ENCODE measurements at places on chromosomes 5 and 9.
A peak's percentile ranks its signal among the peaks of the same experiment; 100 is the strongest.

- DNase-seq: no peak
Measured at GRCh38 chr5:151660616-151661495, 25.9 kb downstream of the SPARC start.

DNA sequence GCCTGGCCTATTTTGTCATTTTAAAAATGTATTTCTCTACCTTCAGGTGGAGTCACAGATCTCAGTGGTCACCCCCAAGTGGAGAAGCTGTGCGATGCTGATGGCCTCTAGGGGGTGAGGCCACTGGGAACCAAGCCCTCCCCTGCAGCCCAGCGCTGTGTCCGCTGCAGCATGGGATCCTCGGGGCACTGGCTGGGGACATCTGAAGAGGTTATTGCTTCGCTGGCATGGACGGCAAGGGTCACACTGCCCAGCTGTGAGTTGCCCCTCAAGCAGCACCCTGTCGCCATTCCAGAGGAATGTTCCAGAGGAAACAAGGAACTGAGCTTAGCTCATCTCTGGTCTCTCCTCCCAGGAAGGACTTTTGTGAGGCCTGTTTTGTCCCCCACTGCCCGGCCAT lies 119.6 kb upstream of the S1PR3 start:
- no peak for DNase-seq

DNA sequence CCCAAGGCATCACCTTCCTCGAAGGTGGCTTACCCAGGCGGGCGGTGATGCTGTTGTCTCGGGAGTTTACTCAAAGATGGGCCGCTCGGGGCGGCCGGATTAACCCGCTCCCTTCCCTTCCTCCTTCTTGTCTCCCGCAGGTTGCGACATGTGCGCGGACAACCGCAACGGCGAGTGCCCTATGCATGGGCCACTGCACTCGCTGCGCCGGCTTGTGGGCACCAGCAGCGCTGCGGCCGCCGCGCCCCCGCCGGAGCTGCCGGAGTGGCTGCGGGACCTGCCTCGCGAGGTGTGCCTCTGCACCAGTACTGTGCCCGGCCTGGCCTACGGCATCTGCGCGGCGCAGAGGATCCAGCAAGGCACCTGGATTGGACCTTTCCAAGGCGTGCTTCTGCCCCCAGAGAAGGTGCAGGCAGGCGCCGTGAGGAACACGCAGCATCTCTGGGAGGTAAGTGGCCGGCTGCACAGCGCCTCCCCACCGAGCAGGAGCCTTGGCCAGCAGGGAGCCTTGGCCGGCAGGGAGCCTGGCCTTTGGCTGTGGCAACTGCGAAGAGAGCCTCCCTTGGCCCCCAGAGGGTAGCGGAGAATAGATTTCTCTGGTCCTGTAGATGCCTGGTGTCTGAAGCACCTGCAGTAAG lies 10.6 kb downstream of the PRDM6 start:
- DNase-seq: no peak

- DNase-seq: no peak
Measured at GRCh38 chr9:114494776-114495569, 10.3 kb downstream of the WHRN start.

DNA sequence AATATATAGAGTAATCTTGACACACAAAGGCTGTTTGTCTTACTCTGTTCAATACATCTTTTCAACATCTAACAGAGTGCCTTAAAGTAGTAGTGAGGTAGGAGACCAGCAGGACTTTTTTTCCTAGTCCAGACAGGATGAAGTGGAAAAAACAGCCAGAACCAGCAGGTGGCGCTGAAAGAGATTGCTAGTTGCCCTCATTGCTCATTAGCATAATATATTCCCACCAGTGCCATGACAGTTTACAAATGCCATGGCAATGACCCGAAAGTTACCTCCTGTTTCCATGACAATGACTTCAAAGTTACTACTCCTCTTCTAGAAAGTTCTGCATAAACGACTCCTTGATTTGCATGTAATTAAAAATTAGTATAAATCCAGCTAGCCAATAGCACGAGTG lies 387.4 kb downstream of the ACTL7B start:
- no peak for DNase-seq

GRCh38 chr9:28820741-28821140 lies 1247.5 kb upstream of the C9orf72 start:
- DNase-seq: no peak

DNA sequence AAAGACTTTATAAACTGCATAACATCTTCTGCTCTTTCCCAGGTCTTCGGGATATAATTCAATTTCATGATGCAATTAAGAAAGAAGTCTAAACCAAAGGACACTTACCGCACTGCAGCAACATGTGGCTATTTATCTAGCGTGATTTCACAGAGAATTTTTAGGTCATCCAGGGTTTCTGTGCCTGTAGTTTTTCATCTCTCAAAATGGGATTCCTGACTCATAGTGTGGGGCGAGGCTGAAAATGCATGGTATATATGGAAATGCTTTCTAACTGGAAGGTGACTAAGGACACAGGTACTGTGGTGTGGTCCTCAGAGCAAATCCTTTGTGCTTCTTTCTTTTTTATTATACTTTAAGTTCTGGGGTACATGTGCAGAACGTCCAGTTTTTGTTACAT lies 557.7 kb upstream of the KLF4 start:
- DNase-seq: no peak

GRCh38 chr5:138712324-138712723 lies 40.9 kb upstream of the CTNNA1 start:
- DNase-seq: no peak

GRCh38 chr9:133188006-133188842 lies 20.8 kb downstream of the OBP2B start:
- DNase-seq: no peak

GRCh38 chr5:88787856-88788255 lies 95.1 kb downstream of the MEF2C start:
- no peak for DNase-seq

GRCh38 chr9:16133556-16134227 lies 580.8 kb downstream of the CCDC171 start:
- DNase-seq: no peak

- no peak for DNase-seq
Measured at GRCh38 chr9:125260561-125260960, 1.1 kb upstream of the GAPVD1 start.

- DNase-seq: no peak
Measured at GRCh38 chr5:68500813-68501212, 285.3 kb downstream of the PIK3R1 start.

DNA sequence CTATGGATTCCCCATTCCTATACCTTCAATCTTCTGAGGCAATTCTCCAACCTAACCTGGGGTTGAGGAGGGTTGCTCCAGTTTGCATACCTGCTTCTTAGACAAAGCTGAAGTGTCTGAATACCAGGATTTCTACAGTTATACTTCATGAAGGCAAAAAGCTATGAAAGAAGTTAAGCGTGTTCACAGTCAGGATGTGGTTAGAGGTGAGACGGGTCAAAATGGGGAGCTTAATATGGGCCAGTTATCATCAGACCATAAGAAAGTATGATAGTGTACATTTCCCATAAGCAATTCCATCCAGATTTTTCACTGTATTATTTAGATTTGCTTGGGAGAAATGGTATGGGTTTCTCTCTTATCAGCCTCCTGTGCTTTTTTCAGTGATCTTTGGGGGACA lies 156.9 kb upstream of the FER start:
- no peak for DNase-seq

- no peak for DNase-seq
Measured at GRCh38 chr5:2877522-2877921, 126.0 kb upstream of the IRX2 start.

DNA sequence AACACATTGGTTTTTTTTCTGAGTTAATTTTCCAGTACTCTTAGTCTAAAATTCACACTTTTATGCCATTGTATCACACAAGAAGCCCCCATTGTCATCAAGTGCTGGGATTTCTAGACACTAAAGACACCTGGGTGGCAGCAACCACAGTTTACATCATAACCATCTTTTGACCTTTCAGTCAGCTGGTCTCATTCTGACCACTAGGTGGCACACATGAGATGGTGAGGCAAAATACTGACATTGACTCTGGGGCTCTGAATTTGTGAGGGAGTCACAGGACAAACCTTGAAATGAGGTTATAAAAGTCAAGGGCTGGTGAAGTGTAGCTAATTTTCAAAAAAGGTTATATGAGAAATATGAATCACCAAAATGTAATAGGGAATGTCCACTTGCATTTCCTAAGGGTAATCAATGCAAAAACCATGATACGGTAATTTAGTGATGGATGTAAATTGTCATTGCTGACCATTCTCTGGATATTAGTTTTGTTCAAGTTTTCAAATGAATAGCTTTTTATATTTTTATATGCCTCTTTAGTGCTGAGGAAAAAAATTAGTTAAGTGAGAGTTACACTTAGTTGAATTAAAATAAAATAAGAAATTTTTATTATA lies 229.4 kb downstream of the DMAC1 start:
- DNase-seq: no peak

DNA sequence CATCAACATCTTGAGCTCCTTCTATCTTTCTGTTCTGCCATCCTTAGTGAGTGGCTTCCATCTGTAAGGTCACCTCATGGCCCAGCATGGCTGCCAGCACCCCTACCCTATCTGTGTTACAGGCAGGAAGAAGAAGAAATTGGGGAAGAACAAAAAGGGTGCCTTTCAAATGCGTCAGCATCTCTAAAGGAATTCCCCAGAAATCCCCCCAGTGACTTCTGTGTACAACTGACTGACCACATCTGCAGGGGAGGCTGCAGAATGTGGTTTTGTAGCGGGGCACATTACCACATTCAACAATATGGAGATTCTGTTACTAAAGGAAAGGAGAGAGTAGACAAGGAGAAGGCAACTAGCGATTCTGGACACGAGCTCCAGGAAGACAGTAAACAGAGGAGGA lies 40.1 kb downstream of the ALG2 start:
- DNase-seq: no peak

GRCh38 chr5:88776692-88777091 lies 106.3 kb downstream of the MEF2C start:
- DNase-seq: no peak

DNA sequence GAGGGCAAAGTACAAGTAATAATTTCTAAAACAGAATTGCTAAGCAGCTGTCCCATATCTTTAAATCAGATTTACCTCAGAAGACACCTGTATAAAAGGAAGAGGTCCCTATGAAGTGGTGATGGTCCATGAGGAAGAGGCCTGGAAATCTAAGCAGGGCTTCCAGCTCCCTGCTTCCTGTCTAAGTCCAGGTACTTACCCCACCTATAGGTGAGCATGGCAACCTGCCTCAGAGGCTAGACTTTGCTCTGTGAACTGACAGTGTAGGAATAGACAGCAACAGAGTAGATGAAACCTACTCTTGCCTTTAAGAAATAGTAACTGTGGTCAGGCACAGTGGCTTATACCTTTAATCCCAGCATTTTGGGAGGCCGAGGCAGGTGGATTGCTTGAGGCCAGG lies 55.8 kb upstream of the ARRDC3 start:
- DNase-seq: no peak

GRCh38 chr5:143759396-143760130 lies 52.4 kb upstream of the HMHB1 start:
- peak; percentile 23 for DNase-seq

GRCh38 chr5:40502736-40503135 lies 177.0 kb upstream of the PTGER4 start:
- DNase-seq: no peak

DNA sequence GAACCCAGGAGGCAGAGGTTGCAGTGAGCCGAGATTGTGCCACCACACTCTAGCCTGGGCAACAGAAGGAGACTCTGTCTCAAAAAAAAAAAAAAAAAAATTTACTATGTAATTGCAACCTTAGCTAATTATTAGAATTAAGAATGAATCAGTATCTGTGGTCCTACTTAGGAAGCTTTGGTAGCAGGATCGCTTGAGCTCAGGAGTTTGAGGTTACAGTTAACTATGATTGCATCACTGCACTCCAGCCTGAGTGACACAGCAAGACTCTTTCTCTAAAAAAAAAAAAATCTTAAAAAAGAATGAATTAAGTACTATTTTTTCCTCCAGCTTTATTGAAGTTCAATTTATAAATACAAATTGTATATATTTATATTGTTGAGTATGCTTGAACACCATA lies 16.7 kb downstream of the NDUFAF2 start:
- peak; percentile 23 for DNase-seq

DNA sequence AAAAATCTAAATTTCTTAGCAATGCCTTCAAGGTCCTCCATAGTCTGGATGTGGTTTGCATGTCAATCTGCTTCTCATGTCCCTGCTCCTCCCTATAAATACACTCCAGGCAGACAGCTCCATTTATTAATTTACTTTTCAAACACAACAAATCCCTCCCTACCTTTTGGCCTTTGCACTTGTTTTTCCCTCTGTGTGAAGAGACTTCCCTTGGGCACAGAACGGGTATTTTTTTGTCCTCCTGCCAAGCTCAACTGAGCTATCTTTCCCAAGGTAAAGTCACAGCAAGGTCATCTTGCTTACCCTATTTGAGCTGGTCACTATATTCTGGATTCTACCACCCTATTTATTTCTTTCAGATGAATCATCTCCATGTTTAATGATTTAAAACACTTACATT lies 159.6 kb upstream of the ANKH start:
- no peak for DNase-seq

- no peak for DNase-seq
Measured at GRCh38 chr9:88143179-88143578, 4.9 kb upstream of the SPATA31C2 start.

DNA sequence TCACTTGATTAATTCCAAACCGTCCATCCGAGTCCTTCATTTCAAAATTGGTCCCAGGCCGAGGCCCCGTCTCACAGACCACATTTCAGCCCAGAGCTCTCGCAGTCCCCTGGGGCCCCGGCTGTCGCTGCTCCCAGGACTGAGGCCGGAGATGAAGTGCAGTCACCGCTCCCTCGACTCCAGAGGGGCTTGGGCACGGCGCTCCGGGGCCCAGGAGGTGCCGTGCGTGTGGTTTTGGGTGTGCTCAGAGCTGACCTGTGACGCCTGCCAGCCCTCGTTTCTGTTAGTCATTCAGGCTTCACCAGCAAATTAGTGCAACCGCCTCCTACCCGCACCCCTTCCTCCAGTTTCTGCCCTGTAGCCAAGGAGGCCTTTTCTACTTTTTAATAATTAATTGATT lies 48.7 kb upstream of the PHYKPL start:
- DNase-seq: no peak

DNA sequence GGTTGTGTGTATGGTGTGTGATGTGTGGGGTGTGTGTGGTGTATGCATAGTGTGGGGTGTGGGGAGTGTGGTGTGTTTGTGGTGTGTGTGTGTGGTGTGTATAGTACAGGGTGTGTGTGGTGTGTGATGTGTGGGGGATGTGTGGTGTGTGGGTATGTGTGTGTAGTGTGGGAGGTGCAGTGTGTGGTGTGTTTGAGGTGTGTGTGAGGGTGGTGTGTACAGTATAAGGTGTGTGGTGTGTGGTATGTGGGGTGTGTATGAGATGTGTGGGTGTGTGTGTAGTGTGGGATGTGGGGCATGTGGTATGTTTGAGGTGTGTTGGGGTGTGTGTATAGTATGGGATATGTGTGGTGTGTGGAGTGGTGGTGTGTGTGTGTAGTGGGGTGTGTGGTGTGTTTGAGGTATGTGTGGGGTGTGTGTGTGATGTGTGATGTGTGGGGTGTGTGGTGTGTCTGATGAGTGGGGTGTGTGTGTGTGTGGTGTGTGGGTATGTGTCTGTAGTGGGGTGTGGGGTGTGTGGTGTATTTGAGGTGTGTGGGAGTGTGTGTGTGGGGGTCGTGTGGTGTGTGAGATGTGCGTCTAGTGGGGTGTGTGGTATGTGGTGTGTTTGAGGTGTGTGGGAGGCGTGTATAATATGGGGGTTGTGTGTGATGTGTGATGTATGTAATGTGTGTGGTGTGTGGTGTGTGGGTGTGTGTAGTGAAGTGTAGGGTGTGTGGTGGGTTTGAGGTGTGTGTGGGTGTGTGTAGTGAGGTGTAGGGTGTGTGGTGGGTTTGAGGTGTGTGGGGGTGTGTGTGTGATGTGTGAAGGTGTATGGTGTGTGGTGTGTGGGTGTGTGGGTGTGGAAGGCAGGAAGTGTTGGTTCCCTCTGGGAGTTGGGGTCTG lies 8.6 kb downstream of the ECSCR start:
- no peak for DNase-seq

- DNase-seq: no peak
Measured at GRCh38 chr9:108662091-108662875, 193.5 kb downstream of the ACTL7B start.

All from AG09319 (cell line).